ENCODE measurements at places on chromosomes 12 and 14.

GRCh38 chr12:121810833-121811433, 7.1 kb downstream of the SETD1B start:
- peaks cover 46% of the 10 kb centered on the region for H3K4me1 ChIP-seq
- H3K4me3 ChIP-seq: peak overlapping the region; percentile 83
- peaks cover 22% of the 10 kb centered on the region for H3K36me3 ChIP-seq
- H3K27me3 ChIP-seq: no peaks in the 10 kb centered on the region
- no peak for DNase-seq
- H3K27ac ChIP-seq: peak overlapping the region; percentile 80

GRCh38 chr12:121980191-121980891, 41.3 kb upstream of the BCL7A start:
- no peaks in the 10 kb centered on the region for H3K27me3 ChIP-seq
- H3K4me1 ChIP-seq: peaks cover 23% of the 10 kb centered on the region
- H3K27ac ChIP-seq: peak overlapping the region; percentile 91
- H3K36me3 ChIP-seq: no peaks in the 10 kb centered on the region
- no peak for DNase-seq

- H3K27ac ChIP-seq: no peak overlapping the region
- no peak overlapping the region for H3K4me3 ChIP-seq
- no peaks in the 10 kb centered on the region for H3K36me3 ChIP-seq
- H3K27me3 ChIP-seq: no peaks in the 10 kb centered on the region
Measured at GRCh38 chr12:99232324-99232723, 415.2 kb upstream of the GARIN6 start.

GRCh38 chr14:20503898-20504297, 1.4 kb upstream of the RNASE10 start:
- no peak for DNase-seq
- H3K27ac ChIP-seq: no peak overlapping the region
- peaks cover 1% of the 10 kb centered on the region for H3K27me3 ChIP-seq
- H3K36me3 ChIP-seq: no peaks in the 10 kb centered on the region
- H3K4me1 ChIP-seq: peaks cover 8% of the 10 kb centered on the region
- peak overlapping the region; percentile 2 for H3K4me3 ChIP-seq

DNA sequence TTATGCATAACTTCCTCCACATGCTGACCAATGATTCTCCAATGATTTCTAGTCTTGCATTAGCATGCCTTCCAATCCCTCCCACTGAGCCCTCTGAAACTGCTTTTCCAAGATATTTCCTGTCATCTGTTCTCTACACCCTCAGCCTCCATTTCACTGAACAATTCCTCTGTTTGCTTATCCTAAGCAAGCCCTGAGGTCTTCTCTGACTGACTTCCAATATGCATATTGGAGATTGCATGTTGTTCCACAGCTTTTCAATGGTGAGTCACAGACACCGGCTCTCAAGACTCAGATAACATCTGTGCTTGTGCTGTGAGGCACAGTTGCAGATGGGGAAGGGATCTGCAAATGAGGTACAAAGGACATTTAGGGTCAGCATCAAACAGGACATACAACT, 141.0 kb downstream of the SLC16A7 start:
- peak overlapping the region; percentile 6 for H3K27ac ChIP-seq
- DNase-seq: no peak
- H3K4me3 ChIP-seq: no peak overlapping the region
- H3K36me3 ChIP-seq: peaks cover 8% of the 10 kb centered on the region
- H3K4me1 ChIP-seq: peaks cover 3% of the 10 kb centered on the region

GRCh38 chr14:104221636-104222369, 83.4 kb downstream of the KIF26A start:
- no peak overlapping the region for H3K27ac ChIP-seq
- H3K4me3 ChIP-seq: no peak overlapping the region
- H3K27me3 ChIP-seq: peaks cover 4% of the 10 kb centered on the region
- no peak for DNase-seq
- peaks cover 3% of the 10 kb centered on the region for H3K4me1 ChIP-seq

DNA sequence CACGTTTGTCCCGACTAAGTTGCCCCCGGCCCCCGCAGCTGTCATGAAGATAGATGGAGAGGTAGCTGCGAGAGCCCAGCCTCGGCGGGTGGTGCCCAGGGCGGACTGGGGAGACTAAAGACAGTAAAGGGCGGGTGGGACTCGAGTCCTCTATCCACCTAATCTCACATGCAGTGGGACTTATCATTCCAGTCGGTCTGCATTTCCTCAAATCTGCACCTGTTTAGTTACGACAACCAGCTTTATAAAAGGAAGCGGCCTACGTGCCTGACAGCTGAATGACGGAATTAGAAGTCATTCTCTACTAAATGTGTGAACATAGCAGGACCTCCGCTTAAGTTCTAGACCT, 109.8 kb upstream of the EGLN3 start:
- no peaks in the 10 kb centered on the region for H3K36me3 ChIP-seq
- peaks cover 6% of the 10 kb centered on the region for H3K27me3 ChIP-seq
- H3K27ac ChIP-seq: no peak overlapping the region
- DNase-seq: no peak

GRCh38 chr14:53581504-53581903, 375.1 kb downstream of the BMP4 start:
- peaks cover 3% of the 10 kb centered on the region for H3K27me3 ChIP-seq
- no peak for DNase-seq
- H3K4me3 ChIP-seq: no peak overlapping the region

- DNase-seq: no peak
- no peaks in the 10 kb centered on the region for H3K36me3 ChIP-seq
- no peak overlapping the region for H3K4me3 ChIP-seq
- no peaks in the 10 kb centered on the region for H3K4me1 ChIP-seq
- peaks cover 4% of the 10 kb centered on the region for H3K27me3 ChIP-seq
Measured at GRCh38 chr12:42679466-42679865, 89.9 kb upstream of the PRICKLE1 start.

- peaks cover 3% of the 10 kb centered on the region for H3K4me1 ChIP-seq
- H3K27me3 ChIP-seq: no peaks in the 10 kb centered on the region
- DNase-seq: peak; percentile 54
- no peak overlapping the region for H3K27ac ChIP-seq
Measured at GRCh38 chr12:104358353-104359003, 54.9 kb downstream of the EID3 start.

DNA sequence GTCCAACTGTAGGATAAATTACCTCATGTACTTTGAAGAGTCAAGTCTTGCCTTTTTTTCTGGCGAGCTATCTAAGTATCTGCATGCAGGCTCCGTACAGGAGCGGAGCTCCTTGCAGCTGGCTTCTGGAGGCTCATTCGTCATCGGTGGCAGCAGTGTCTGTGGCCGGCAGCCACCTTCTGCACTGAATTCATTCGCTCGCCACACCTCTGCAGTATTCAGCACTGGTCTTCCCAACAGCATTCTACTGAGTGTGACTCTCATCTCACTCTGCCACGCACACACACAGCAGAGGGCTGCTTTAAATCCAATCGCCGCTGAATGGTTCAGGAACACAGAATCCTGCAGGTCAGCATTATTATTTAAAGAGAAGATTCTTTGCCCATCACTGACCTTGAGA, 200.0 kb downstream of the GLT1D1 start:
- DNase-seq: no peak
- H3K4me3 ChIP-seq: no peak overlapping the region
- no peak overlapping the region for H3K27ac ChIP-seq
- no peaks in the 10 kb centered on the region for H3K4me1 ChIP-seq
- H3K27me3 ChIP-seq: peaks cover 2% of the 10 kb centered on the region

- H3K27ac ChIP-seq: no peak overlapping the region
- no peak for DNase-seq
- H3K36me3 ChIP-seq: no peaks in the 10 kb centered on the region
- no peak overlapping the region for H3K4me3 ChIP-seq
- H3K27me3 ChIP-seq: peaks cover 1% of the 10 kb centered on the region
- no peaks in the 10 kb centered on the region for H3K4me1 ChIP-seq
Measured at GRCh38 chr12:64876388-64877071, 52.1 kb downstream of the TBC1D30 start.

DNA sequence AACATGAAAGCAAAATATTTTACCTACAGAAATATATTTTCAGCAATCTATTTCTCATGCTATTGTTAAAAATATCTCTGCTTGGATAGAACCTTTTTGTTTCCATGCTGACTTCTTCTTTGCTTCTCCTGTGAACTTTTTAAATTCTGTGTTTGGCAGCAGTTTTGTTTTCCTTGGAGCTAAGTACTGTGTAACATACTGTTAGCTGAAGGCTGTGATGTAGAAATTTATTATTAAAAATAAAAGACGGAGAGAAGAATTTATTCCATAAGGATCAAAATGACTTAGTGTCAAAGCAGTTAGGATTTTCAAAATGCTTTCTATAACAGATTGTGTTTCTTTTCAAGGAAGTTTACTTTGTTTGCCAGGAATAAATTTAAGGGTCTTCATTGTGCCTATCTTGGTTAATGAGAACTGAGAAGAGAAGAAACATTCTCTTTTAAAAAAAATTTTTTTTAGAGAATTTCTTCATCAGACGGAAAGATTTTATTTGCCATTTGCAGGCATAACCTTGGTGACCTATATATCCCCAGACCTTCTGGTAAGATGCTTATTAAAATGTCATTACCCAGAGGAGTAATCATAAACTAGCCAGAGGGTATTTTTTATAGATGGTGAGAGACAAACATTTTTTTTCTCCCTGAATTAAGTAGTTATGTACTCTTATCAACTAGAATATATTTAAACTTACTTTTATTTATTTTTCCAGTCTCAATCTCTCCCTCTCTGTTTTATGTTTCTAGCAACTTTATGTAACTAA, 147.1 kb upstream of the SLCO1C1 start:
- H3K27me3 ChIP-seq: no peaks in the 10 kb centered on the region
- H3K27ac ChIP-seq: no peak overlapping the region
- no peaks in the 10 kb centered on the region for H3K4me1 ChIP-seq
- H3K4me3 ChIP-seq: no peak overlapping the region

DNA sequence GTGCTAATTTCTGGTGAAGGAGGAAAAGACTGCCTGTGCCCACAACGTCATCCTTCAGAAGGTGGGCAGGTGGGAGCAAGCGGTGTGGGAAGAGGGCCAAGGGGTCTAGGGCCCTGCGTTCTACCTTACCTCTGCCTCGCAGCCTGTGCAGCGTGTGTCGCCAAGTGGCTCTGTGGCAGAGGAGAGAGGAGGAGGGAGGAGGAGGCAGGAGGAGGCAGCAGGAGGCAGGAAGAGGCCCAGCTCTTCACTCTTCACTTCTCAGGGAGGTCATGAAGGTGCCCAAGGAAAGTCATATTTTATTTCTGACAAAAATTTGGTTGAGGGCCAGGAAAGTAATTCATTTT, 177.9 kb downstream of the MYRFL start:
- peaks cover 4% of the 10 kb centered on the region for H3K4me1 ChIP-seq
- no peak overlapping the region for H3K4me3 ChIP-seq
- no peak for DNase-seq
